ENCODE measurements at places on chromosomes 12 and 14.

DNA sequence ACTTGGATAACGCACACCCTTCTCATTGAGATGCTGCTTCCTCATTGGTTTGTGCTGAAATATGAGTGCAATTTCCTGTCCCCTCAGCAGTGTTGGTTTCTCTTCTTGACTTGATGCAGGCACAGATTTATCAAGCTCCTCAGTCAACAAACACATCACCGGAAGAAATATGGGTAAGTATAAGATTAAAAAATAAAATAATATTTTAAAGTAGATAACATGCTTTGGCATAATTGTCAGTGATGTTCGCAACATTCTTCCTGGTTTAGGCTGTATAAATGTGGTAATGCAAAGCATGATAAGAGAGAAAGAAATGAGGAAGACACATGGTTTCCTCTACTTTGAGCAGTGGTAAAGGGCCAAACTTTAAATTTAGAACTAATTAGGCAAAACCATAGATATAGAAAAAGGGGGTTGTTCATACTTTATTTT is at the start of gene GPR65:
TSS of gene GPR65 (plus strand) at position 86 of the 432 bp plus-strand sequence. CDS start 5,713 bp downstream, outside the sequence.
- DNase-seq: no peak

GRCh38 chr12:48067250-48067938 is 38.5 kb downstream of the SENP1 start:
- DNase-seq: no peak

- no peak for DNase-seq
Observed at GRCh38 chr12:25089738-25090137, 105.2 kb downstream of the DNAI7 start.

- DNase-seq: no peak
Observed at GRCh38 chr14:104707608-104708595, 16.1 kb upstream of the ADSS1 start.

DNA sequence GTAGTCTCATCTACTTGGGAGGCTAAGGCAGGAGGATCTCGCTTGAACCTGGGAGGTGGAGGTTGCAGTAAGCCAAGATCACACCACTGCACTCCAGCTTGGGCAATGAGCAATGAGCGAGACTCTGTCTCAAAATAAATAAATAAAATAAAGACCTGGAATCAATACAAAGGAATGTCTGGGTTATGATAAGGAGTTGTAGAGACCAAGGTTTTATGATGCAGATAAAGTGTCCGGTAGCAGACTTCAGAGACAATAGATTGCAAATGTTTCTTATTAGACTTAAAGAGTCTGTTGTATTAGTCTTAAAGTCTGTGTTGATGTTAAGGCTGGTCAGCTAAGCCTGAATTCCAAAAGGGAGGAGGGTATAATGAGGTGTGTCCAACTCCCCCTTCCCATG is 35.2 kb upstream of the RNASE1 start:
- no peak for DNase-seq

DNA sequence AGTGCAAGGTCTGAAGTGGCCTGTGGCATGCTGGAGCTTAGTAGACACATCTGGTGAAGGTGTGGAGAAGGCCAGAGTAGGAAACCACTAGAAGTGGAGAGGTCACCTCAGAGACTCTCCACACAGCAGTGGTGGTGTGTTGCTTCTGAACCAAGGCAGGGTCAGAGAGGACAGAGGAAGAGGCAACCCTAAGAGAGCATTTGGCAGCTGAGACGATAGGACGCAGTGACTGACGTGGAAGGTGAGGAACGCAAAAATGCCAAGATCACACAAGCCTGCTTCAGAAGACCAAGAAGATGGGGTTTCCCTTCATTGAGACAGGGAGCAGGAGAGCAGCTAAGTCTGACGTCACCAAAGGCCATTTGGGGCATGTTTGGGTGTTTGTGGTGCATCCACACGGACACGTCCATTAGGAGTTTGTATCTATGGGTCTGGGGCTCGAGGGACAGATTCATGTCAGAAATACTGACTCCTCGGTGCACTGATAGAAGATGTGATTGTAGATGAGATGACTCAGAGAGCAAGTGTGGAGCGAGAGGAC is 338.1 kb downstream of the CACNA1C start:
- no peak for DNase-seq

- no peak for DNase-seq
Observed at GRCh38 chr12:130574402-130574801, 141.7 kb downstream of the RIMBP2 start.

DNA sequence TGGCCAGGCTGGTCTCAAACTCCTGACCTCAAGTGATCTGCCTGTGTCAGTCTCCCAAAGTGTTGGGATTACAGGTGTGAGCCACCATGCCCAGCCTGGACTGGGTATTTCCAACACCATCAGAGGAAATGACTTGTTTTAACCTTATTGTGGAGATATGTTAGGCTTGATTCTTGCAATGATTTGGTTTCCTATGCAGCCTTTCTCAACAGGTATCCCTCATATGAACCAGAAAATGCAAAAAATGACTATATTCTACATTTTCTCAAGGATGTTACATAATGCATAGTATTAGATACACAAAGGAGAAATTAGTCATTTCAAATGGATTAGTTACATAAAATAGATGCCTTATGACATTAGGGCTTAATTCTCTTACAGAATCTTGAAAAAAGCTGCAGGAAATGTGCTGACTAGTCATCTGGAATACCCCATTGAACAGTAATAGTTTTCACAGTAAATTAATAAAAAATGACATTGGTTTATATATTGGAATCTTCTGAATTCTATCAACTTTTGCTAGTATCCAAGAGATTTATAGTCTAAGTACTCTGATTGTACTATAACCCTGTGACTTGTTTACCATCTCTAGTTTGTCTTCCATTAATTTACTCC is 132.6 kb downstream of the INSM2 start:
- no peak for DNase-seq

DNA sequence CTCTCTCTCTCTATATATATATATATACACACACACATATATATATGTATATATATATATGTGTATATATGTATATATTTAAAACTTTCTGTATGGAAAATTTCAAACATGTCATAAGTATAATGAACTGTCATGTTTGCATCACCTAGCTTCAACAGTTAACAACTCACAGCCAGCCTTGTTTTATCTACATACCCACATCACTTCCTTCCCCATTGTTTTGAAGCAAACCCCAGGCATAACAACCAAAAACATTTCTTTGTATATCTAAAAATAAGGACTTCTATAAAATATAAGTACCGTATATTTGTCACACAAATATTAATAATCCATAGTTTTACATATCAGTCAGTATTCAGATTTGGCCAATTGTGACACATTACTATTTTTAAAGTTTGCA is 57.4 kb downstream of the PAPOLA start:
- no peak for DNase-seq

GRCh38 chr12:3319723-3320492 is 171.1 kb upstream of the PRMT8 start:
- no peak for DNase-seq

DNA sequence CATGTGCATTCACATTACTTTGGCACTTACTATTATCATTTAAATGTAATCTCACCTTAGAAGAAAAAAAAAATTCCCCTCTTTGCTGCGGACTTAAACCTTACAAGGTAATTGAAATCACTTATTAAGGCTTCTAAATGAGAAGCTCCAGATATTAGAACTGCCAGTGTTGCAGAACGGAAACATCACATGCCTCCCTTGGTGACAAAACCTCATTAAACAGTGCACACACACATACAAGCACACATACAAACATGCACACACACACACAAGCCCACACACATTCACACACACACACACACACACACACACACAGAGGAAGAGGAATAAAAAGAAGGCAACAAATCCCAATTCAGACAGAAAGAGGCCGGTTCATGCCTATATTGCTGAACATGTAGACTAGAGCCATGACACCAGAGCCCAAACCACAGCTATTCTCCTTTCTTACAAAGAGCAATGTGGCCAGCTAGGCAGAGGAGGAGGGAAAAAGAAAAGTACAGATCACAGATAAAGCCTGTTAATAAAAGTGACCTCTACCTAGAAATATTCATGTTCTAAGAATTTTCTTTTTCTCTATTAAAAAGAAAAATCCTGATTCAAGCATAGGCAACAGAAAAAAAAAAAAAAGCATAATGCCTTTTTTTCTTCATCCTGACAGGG is 405.2 kb upstream of the FLRT2 start:
- no peak for DNase-seq

GRCh38 chr12:121822393-121823100 is 18.7 kb downstream of the SETD1B start:
- no peak for DNase-seq

GRCh38 chr12:99282624-99283023 is 364.9 kb upstream of the GARIN6 start:
- DNase-seq: no peak

All from stimulated activated CD8-positive, alpha-beta memory T cell treated with anti-CD3 and anti-CD28 coated beads, Interleukin-7, amount 100 ng/mL, for 48 hours (primary cell).